ENCODE measurements at places on chromosomes 7 and 10.
A peak's percentile ranks its signal among the peaks of the same experiment; 100 is the strongest.

DNA sequence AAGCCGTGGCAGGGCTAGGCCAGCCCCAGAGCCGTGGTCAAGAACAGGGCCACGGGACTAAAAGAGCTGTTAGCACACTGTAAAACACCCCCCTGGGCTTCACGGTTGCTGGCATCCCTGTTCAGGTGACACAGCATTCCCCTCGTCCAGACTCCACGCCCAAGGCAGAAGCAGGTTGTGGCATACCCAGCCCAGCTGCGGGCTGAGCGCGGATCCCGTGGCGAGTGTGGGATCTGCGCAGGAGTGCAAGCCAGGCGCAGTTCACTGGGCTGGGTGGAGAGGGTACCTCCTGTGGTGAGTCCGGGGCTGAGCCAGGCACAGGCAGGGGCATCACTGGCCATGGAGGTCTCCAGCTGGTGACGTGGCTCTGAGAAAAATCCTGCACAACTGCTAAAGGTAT, 199.1 kb downstream of the FZD1 start:
- DNase-seq = no peak

DNA sequence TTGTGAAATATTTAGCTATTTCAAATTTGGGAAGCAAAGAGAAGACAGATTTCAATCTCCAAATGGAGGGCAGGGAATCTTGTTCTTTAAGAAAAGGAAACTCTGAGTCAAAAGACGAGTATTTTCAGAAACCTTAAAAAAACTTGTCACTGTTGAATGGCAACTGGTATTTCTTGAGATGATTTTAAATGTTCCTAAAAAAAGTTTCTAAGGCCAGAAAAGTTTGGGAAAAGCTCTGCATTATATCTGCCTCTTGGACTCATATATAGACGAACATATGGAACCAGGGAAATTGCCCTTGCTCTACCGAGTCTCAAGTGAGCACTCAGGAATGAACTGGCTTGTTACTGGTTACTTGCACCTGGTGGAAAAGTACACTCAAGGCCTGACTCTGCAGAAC, 69.5 kb downstream of the ADAM22 start:
- no peak for DNase-seq

DNA sequence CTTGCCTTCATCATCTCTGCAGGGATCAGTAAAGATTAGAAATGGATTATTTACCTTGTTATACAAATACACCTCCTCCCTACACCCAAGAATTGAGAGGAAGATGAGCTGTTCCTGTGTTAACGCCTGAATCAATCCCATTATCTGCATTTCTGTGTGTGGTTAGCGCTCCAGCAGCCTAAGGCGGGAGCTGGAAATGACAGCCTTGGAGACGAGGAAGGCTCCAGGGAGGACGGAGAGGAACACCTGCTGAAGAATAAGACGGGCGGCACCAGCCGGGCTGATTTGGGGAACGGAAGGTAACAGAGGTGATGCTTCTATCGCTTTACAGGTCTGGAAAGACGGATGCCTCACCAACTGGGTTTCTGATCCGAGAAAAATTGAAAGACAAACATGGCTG, 34.2 kb upstream of the DDC start:
- no peak for DNase-seq

DNA sequence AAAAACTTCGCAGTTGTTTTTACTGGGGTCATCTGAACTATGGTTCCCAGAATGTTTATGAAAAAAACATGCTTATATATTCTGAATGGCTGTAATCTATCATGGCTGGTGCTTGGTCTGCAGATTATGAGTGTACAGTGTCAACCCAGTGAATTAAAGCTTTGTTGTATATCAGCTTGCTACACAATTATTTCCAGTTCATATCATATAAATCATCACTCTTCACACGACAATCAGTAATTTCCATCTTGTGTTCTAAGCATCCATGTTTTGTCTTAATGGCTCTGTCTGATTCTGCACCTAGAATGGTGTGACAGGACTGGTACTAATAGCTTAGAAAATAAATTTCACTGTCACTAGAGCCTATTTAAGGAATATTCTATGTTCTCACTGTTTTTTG, 83.6 kb downstream of the CABCOCO1 start:
- DNase-seq = no peak

- DNase-seq = no peak
Measured at GRCh38 chr10:69215405-69216171, 4.5 kb upstream of the HKDC1 start.

DNA sequence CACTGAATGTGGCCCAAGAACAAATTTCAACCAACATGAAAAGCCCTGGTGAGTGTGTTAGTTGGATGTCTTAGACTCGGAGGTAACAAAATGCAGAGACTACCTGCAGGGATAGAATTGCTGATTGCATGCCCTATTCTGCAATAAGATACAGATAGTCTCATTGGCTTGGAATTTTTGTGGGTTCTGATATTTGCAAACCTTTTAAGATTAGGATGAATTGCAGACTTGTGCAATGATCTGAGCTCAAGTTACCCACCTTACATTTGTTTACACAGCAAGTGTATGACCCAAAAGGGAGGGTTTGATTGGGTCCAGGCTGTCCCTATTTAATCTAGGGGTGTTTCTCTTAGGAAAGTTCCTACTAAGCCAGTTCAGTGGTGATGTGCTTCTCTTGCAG, 45.4 kb downstream of the GPR37 start:
- no peak for DNase-seq

GRCh38 chr7:109235316-109235715, 665.6 kb downstream of the DNAJB9 start:
- no peak for DNase-seq

DNA sequence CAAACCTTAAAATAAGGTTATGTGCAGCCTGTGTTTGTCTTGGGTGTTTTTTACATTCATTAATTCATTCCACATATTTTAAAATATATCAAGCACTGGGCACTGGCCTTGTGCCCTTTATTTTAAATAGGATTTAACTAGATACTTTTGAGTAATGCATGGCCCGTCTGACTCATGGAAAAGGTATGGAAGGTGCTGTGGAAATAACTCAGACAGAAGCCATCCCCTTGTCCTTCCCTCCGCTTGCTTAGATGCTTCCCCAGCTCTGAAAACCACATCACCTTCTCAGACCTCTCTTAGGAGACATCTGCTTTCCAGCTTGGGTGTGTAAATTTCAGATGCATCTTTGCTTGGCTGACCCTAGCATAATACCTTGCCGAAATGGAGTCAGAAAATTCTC, 30.5 kb downstream of the SLC18A2 start:
- no peak for DNase-seq

DNA sequence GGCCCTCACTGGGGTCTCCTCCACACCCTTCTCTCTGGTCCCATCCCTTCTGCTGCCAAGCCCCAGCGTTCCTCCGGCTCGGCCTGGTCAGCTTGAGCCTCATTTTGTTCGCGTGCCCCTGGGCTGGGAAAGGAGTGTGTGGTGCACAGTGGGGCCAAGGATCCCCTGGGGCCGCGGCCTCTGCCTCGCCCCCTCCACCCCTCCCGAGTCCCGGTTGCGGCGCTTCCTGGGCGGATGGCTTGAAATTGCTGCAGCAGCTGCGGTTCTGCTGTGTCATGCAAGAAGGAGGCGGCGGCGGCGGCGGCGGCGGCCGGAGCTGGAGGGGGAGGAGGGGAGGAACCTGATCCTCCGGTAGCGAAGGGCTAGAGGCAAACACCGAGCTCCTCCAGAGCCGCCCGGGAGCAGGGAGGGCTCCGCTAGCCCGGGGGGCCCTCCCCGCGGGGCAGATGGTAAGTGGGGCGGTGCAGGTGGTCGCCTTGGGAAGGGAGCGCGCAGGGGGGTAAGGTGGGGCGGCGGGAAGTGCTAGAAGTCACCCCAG, 217.8 kb upstream of the MKLN1 start:
- DNase-seq = peak; percentile 81

DNA sequence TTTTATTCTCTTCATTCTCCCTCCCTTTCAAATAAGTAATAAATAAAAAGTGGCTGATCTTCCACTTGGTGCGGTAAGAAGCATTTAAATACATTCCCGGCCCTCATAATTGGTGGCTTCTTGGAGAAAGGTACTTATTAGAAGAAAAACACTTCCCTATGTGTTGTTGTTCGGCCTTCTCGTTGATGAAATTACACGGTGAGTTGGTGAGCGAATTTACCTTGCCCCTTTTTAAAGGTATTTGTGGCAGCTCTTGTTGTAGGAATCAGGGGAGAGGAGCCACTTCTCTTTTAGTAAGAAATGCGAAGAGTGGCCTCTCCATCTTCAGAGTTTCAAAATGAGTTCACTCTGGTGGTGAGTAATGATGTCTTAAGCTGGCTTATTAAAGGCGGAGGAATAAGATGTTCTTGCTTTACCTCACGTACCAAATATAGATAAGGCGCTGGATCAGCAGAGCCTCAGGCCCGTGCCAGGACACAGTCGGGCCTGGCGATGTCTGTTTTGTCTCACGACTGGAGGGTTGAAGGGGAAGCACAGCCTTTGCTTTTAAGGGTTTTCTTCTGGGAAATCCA, 135.9 kb downstream of the CUX1 start:
- DNase-seq = no peak

- DNase-seq = no peak
Measured at GRCh38 chr10:80988755-80989154, 451.1 kb downstream of the SH2D4B start.

- no peak for DNase-seq
Measured at GRCh38 chr10:63462442-63462841, 3.3 kb downstream of the JMJD1C start.

- no peak for DNase-seq
Measured at GRCh38 chr7:105811189-105811847, 65.1 kb downstream of the ATXN7L1 start.

- no peak for DNase-seq
Measured at GRCh38 chr7:132732321-132732865, 156.1 kb upstream of the PLXNA4 start.

DNA sequence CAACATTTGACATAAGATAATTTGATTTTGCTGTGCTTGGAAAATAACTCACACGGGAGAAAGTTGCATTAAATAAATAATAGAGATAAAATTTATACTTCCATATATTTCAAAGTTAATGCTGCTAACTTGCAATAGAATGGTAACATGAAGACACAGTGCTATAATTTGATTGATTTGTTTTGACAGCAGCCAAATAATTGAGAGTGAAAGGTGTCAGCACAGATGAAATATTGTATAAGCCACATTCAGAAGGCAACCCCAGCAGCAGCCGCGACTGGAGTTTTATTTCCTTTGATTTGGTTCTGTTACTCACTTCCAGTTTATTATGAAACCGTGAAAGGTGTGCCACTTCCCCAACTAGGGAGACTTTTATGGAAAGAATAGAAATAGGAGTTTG, 242.2 kb downstream of the POU6F2 start:
- no peak for DNase-seq

GRCh38 chr10:124476043-124476725, 14.6 kb downstream of the LHPP start:
- DNase-seq = no peak

DNA sequence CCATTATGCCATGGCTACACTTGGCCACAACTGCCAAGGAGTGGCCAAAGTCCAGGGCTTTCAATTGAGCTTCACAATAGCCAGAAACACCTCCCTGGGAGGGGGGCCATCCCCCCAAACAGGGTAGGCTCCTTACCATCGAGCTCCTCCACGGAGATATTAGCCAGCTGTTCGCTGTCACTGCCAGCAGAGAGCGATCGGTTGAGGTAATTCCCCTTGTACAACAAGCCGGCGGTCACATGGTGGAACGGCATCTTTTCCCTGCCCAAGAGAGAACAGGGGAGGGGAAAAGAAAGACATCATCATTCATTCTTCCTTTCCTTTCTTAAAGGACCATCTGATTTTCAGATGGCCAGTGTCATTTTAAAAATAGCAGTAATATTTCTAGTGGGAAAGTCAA, 133.6 kb downstream of the CALN1 start:
- no peak for DNase-seq

DNA sequence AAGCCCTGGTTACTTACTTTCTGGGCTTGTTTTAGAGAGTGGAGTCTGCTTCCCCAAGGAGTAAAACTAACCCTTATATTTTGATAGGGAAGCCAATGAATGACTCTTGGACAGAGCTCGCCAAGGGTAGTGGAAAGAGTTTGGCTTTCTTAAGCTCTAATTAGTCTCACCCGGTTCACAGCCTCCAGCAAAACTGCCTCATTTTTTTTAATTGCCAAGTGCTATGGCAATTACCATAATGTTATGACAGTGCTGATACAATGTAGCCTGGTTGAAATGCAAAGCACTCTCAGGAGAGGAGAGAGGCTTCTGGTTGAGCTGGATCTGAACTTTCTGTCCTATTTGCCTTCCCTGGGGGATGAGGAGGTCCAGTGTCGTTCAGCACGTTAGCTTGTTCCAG, 376.1 kb upstream of the CHRM2 start:
- DNase-seq = no peak

GRCh38 chr7:94250987-94251386, 143.7 kb upstream of the COL1A2 start:
- DNase-seq = no peak

- no peak for DNase-seq
Measured at GRCh38 chr10:114103284-114103683, 59.6 kb downstream of the ADRB1 start.

DNA sequence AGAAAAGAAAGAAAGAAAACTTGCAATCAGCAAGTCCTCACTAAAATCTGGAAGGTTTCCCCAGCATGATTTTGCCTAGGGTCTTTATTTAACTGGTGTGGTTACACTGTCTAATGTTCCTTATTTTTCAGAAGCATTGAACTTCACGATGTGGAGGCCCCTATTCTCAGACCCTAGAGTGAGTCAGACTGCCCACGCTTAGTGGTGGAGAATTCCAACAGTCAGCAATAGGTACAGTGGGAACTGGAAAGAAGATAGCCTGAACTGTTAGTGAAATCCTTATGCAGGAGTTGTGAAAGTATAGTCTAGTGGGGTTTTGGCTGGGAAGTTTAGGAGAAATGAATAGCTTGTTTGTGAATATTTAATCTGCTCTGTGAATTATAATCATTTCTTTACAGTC, 115.0 kb downstream of the FZD1 start:
- no peak for DNase-seq

GRCh38 chr10:29252811-29253689, 35.8 kb upstream of the LYZL1 start:
- DNase-seq = no peak

DNA sequence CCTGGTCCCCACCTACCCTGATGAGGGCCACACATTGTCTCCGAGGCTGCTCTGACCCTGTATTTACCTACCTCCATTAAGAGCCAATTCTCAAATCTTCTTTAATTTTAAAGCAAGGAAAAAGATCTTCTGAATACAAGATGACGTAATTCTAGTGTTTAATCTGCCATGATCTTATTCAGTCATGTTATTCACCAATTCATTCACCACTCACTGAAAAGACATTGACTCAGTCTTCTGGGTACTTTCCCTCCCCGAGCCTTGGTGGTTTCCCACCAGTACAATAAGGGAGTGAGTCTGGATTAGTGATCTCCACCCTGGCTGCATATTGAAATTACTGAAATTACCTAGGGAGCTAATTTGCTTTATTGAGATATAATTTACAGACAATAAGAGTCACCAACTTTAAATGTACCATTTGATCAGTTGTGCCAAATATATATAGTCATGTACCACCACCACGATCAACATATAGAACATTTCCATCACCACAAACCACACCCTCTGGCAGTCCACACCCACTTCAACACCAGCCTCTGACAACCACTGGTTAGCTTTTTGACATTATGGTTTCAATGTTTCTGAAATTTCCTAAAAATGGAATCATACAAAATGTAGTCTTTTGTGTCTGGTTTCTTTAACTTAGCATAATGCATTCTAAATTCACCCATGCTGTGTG, 117.5 kb upstream of the UNC5B start:
- no peak for DNase-seq

GRCh38 chr7:50664461-50664922, 99.3 kb upstream of the DDC start:
- peak; percentile 34 for DNase-seq

- DNase-seq = no peak
Measured at GRCh38 chr7:157355784-157356511, 19.1 kb downstream of the DNAJB6 start.

GRCh38 chr7:30738026-30738915, 13.7 kb upstream of the INMT start:
- no peak for DNase-seq
